ENCODE measurements at places on chromosomes 6 and 20.

DNA sequence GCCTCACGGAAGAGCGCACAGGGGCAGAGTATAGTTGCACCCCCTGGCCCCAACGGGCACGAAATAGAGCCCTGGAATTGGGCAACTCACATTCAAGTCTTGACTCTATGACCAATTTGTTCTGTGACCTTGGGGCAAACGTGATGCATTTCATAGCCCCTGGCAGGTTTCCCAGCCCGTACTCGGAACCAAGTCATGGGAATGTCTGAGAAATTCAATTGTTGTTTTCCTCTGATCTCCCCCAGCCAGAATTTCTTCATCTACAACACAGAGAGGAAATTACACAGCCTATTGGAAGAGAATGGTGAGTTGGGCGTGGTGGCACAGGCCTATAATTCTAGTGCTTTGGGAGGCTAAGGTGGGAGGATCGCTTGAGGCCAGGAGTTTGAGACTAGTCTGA, 322.3 kb upstream of the SULF2 start:
- no peak for DNase-seq

DNA sequence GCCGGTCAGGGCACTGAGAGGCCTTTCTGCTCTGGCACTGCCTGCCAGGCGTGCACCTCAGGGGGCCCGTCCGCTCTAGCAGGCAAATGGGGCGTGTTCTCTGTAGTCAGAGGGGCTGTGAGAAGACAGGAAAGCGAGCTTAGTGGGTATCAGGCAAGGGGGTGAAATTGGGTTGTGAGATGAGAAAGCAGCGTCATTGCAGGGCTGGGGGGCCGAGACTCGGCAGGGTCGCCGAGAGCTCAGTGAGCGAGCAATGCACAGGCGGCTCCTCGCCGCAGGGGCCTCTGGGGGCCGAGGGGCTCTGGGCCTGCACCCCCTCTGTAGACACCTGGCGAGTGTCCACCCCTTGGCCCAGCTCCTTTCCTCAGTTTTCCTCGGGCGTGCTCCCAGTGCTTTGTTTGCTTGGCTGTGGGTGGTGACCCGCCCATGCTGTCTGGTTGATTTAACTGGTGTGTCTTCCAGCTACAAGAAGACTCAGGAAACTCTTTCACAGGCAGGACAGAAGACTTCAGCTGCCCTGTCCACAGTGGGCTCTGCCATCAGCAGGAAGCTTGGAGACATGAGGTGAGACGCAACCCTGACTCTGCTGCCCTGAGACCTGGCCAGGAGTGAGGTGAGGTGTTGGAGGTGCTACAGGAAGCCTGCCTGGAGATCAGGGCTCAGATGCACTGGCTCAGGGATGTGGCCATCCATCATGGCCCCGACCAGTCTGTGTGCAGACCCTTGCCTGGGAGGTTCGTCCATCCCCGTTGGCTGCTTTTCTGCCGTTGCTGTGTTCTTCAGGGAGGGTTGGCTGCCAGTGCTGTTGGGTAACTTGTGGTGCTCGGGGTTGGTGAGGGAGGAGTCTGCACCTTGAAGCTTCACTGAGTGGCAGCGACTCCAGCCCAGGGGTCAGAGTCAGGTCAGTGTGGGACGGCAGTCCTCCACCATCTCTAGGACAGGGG, 12.4 kb upstream of the DNAJC5 start:
- DNase-seq, result no peak

GRCh38 chr6:122734529-122735395, 44.8 kb upstream of the FABP7 start:
- DNase-seq, result no peak

- no peak for DNase-seq
These were observed 246.8 kb upstream of the SGK1 start for GRCh38 chr6:134564705-134565104.

DNA sequence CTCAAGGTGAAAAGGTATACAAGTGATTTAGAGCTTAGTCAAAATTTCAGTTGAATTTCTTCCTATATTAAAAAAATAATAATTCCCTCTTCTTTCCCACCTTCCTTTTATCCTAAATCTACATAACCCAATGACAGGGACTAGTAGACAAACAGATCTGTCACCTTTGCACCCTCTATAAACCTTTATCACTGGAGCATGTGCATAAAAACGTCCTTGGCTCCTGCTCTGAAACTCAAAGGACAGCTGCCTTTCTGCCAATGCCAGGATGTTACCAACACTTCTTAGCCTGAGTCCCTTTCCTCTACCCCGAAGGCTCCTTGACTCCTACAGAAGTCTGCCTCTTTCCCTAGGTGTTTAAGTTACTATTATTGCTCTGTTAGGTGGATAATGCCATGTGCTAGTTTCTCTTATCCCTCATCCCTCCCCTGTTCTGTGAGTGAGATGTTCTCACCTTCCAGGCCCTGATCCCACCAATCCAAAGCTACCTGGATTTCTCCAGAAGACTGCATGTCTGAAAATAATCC, 4.3 kb downstream of the CLVS2 start:
- DNase-seq, result no peak

GRCh38 chr6:90285042-90285481, 11.6 kb downstream of the BACH2 start:
- DNase-seq, result no peak

- no peak for DNase-seq
These were observed 58.0 kb upstream of the CCN2 start for GRCh38 chr6:132009175-132009574.

- peak; percentile 14 for DNase-seq
These were observed 94.9 kb downstream of the RFX6 start for GRCh38 chr6:116971959-116972358.

- DNase-seq, result no peak
These were observed 373.5 kb downstream of the HTR1B start for GRCh38 chr6:77089776-77090175.

- DNase-seq, result no peak
These were observed 236.3 kb downstream of the OTOR start for GRCh38 chr20:16984481-16984880.

- no peak for DNase-seq
These were observed 2.9 kb downstream of the KLHDC3 start for GRCh38 chr6:43016943-43017334.

DNA sequence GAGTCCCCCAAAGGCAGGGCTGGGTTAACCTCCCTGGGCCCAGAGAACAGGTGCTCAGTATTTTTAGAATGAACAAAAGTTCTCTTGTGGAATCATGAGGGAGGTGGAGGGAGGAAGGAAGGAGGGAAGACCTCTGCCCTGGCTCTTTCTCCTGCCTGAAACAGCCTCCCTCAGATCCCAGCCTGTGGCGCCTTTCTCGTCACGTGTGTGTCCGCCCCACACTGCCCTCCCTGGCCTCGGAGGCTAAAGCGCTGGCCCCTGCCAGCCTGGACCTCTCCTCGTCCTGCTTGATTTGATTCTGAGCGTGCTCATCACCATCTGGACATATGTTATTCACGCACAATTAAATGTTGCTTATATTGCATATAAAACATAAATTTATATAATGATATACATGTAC, 40.9 kb downstream of the PHACTR3 start:
- DNase-seq, result no peak

- DNase-seq, result no peak
These were observed 55.7 kb downstream of the AFG1L start for GRCh38 chr6:108350528-108350927.

GRCh38 chr20:46137816-46138215, 19.7 kb downstream of the CD40 start:
- no peak for DNase-seq

DNA sequence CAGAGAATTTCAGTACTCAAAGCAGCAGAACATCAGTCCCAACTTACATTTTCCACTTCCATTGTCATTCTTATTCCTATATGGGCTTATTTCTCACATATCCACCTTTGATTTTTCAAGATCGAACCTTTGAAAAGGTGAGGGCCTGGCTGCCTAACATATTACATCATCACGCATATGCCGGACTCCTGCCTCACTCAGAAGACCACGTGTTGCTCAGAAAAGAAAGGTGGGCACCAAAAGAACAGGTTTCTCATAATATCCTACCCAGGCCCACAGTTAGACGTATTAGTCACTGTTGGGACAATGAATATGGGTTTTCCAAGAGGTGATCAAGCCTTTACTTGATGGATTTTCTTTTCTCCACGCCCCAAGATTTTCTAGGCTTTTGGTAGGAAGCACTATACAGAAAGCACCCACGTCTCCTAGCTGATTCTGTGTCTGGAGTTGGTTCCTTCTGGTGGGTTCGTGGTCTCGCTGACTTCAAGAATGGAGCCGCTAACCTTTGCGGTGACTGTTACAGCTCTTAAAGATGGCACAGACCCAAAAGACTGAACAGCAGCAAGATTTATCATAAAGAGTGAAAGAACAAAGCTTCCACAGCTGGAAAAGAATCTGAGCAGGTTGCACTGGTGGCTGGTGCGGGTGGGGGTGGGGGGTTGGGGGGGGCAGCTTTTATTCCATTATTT, 168.9 kb downstream of the ATXN1 start:
- DNase-seq, result no peak

GRCh38 chr6:9316831-9317230, 881.5 kb upstream of the SLC35B3 start:
- DNase-seq, result no peak

- DNase-seq, result no peak
These were observed 32.0 kb downstream of the PKHD1 start for GRCh38 chr6:52055451-52055850.

GRCh38 chr6:26202201-26202611, 115.0 kb downstream of the HFE start:
- DNase-seq, result no peak

All from WTC11 (cell line).